ENCODE measurements at places on chromosomes 3 and 15.

DNA sequence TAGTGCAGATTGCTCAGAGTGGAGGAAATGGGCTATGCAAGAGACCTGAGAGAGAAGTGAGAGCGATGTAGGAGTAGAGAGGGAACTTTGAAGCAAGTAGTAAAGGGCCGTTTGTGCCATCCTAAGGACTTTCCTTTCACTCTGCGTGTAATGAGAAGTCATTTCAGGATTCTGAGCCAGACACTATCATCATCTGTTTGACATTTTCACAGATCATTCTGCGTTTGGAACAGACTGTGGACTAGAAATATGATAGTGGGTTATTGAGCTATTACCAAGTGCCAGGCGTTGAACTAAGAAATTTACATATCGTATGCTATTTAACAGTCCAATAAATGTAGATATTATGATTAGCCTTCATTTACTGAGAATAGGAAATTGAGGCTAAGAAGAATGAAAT, 150.0 kb upstream of the ROBO2 start:
- DNase-seq, result no peak

- DNase-seq, result no peak
These were observed 317.4 kb downstream of the FHIT start for GRCh38 chr3:60933824-60934223.

- no peak for DNase-seq
These were observed 20.2 kb downstream of the CRABP1 start for GRCh38 chr15:78360367-78360801.

- no peak for DNase-seq
These were observed 60.4 kb downstream of the KBTBD12 start for GRCh38 chr3:127975153-127976029.

DNA sequence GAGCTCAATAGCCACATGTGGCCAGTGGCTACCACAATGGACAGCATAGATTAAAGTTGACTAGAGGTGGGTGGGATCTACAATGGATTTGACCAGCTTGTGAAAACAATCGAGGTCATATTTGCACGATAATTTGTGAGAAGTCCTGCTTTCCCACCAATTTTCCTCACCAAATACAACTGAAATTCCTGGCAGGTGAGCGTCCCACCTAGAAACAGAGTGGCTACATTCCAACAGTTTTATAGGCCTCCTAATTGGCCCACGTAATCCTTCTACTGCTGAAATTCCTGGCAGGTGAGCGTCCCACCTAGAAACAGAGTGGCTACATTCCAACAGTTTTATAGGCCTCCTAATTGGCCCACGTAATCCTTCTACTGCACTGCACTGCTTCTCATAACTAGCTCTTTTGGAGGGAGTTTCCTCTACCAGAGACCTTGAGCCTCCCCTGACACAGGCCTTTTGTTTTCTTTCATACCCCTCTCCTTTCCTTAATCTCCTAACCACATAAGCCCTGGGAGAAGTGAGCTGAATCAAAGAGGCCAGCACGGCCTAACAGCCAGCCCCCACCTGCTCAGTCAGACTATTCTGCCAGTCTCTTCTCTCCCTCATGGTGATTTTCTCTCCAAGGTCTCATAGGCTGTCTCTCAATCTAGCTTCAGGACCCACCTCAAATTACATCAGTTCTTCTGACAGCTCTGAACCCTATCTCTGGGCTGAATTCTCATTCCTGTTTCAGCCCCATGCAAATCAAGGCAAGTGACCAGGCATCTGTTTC, 80.2 kb downstream of the BFSP2 start:
- no peak for DNase-seq

- DNase-seq, result no peak
These were observed 27.1 kb upstream of the SEMA3F start for GRCh38 chr3:50128001-50128400.

DNA sequence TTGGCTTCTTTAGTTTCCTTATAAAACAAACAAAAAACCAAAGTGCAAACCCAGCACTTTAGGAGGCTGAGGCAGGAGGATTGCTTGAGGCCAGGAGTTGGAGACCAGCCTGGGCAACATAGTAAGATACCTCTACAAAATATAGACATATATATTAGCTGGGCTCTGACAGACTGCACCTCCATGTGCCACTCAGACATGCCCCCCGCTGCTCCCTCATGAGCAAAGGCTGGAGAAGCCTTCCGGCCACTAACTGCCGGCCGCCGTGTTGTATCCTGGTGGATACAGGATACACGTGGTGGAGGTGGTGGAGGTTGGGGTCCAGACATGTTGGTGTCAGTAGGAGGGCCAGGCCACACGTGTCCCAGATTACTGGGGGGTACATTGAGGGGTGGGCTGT, 29.4 kb upstream of the CCR4 start:
- no peak for DNase-seq

DNA sequence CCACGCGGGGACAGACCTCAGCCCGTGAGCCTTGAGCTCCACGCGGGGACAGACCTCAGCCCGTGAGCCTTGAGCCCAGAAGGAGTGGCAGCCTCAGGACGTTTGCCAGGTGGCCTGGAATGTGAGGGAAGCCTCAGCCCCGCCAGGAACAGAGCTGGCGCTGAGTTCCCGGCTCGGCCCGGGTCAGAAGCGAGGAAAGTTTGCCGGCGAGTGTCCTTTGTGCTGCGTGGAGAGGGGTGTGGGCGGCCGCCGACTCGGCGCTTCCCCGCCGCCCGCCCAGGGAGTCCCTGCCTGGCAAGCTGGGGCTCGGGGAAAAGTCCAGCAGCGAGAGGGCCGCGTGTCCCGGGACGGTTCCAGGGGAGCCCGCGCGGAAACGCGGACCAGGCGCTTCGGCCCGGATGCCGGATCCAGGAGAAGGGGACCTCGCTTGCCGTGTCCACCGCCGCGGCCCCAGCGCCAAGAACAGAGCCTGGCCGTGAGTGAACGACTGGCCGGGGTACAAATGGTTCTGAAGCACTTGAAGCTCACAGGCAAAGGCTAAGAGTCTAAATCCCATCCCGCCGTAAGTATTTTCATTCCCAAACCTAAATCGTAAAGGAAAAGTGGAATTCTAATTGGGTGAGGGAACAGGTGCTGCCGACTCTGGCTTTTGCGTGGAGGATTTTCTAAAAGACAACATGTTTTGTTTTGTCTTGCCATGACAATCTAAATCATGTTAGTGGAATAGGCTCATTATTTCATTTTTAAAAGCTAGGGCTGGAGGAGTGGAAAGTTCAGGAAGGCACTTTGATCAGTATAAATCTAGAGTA, 1.7 kb downstream of the LRRN1 start:
- DNase-seq, result no peak

GRCh38 chr15:89964232-89964954, 36.7 kb upstream of the ZNF710 start:
- no peak for DNase-seq

DNA sequence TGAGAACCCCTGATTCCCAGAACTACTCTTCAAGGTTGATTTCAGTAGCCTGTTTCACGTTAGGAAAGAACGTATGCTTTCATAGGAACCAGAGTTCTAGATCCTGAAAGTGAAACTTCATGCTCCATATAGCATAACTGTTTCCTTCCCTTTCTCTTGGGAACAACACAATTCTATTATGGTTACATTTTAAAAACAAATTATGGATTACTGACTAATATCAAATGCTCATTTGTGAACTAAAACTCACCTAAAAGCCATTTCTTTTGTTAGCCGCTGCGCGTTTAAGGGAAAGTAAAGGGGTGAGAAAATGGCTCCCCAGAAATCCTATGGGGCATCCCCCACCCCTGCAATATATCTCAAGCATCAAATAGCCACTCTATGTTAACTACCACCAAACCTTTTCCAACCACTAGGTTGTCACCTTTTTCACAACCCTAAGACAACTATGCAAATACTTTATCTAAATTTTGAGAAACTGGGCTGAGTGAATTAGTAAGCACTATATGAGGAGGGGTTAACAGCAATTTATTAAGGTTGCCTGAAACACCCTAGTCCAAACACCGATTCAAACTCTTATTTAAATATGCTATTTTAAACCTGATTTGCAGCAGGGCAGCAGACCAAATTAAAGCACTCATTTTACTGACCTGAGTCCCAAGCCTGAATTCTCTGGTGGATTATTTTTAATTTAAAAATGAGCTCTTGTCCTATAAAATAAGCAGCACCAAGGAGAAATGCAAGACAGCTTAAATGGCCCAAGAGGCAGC, 2.4 kb downstream of the SIAH2 start:
- no peak for DNase-seq

- no peak for DNase-seq
These were observed 164.0 kb downstream of the IL20RB start for GRCh38 chr3:137121704-137122314.

GRCh38 chr3:114498539-114499370, 204.9 kb downstream of the TIGIT start:
- DNase-seq, result no peak

GRCh38 chr3:24890012-24890411, 395.4 kb upstream of the THRB start:
- DNase-seq, result no peak

DNA sequence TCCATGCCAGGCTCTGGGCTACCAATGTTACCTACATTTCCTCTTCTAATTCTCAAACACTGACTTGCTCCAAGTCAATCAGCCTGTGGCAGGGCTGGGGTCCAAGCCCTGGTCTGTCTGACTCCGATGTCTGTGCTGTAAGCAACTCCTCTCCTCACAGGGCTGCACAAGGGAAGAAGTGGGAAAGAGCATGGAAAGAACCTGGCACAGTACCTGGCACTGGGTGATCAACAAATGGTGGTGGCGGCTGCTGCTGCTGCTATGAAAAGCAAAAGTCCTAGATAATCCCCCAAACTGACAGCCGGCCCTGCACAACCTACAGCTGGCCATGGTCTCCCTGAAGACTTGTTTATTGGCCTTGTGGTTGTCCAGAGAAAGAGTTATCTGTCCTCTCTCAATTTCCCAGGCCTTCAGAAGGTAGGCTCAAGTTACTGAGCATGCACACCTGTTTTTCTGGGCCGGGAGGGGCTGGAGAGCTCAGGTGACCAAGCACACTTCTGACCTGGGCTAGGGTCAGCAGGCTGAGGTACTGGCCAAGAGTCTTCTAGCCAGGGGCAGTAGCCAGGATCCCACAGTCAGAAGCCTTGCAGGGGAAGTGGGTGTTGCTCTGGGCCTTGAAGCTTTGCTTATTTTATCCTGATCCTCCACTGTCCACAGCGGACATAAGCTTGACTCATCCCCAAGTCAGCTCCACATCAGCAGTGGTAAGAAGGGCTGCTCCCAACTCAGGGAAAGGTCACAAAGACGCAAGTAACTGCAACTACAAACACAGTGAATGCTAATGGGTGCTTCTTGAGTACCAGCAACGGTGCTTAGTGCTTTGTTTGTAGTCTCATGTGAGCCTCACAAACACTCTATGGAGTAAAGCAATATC, 35.3 kb upstream of the KY start:
- no peak for DNase-seq

DNA sequence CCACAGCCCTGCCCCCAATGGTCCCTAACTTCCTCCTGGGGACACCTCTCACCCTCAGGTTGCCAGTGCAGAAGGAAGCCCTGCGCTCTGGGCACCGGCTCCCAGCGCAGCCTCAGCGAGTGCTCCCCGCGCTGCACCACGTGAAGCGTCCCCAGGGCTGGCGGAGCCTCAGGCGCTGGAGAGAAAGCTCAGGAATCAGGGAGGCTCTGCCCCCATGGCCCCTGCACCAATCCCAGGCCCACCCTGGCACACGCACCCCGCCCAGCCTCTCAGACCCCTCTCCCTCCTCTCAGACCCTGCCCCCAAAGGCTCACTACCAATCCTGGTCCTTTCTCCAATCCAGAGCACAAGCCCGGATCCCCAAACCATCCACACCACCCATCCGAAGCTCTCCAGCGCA, 6.9 kb downstream of the COL7A1 start:
- DNase-seq, result no peak

- no peak for DNase-seq
These were observed 22.4 kb downstream of the NIPA1 start for GRCh38 chr15:22808761-22809280.

DNA sequence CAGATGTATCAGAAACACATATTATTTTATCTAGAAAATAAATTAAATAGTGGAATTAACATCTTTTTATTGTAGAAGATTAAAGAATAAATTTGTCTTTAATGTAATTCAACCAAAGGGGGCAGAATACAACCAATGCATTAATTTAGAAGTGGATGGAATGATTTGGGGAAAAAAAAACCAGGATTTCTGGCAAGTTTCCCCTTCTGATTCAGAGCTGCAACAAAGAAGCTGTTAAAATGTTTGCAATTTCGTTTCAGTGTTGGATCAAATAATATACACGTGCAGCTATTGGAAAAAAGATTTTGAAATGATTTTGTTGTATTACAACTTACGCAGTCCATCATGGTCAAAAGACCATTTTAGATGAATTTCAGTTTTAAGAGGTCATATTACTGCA, 71.6 kb upstream of the ZNF280D start:
- no peak for DNase-seq

DNA sequence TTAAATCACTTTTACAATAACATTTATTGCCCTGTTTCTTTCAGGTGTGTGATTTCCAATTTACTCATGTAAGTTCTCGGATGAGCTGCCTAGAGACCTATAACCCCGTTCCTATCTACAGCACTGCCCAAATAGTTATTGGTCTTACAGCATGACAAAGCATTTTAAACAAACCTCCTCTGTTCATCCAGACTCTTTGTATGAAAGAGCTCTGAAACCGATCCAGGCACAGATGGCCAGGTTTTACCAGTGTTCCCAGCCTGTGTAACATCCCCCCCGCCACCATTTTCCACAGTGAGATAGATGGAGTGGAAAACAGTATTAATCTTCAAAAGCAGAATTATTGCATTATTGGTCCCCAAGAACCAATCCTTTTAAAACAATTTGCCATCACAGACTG, 59.0 kb upstream of the SPTSSB start:
- no peak for DNase-seq

DNA sequence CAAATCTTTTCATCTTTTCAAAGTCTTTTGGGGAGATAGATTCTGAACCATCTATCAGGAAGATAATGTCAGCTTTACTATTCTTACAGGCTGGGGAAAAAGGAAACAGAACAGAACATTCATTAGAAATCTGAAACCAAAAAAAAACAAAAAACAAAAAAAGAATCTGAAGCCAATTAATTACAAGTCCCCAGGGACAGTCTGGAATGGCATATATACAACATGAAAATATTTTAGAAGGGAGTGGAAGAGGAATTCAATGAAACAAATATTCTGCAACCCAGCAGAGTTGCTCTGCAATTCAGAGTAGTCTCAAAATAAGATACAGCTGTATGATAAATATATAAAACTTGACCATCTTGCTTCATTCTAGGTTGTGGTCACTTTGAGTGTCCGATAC, 41.7 kb upstream of the CAPN7 start:
- no peak for DNase-seq

- no peak for DNase-seq
These were observed 74.6 kb downstream of the ITGB5 start for GRCh38 chr3:124812291-124813265.

- DNase-seq, result no peak
These were observed 12.4 kb downstream of the CFAP161 start for GRCh38 chr15:81146466-81146865.

Measured in stimulated activated CD4-positive, alpha-beta T cell treated with anti-CD3 and anti-CD28 coated beads, Interleukin-1b, Interleukin-23, amount 100 ng/mL, for 1 hour (primary cell).